Fibroblast of lung (primary cell): ENCODE measurements at places on chromosomes 5 and 9. TPM values are rescaled to one million over a fixed set of nuclear protein-coding genes. Genes with fewer than 3 reads are reported as not detected.

IFNK gene
- total RNA-seq = not detected in 2 replicates

TRIM36 gene
- total RNA-seq = under 0.01 and 0.33 TPM in 2 replicates

SH2D3C gene
- total RNA-seq = 0.26 TPM in 1 of 2 replicates, not detected in the other

NME5 gene
- 2.5 and 3.3 TPM in 2 replicates for total RNA-seq
